ENCODE measurements at places on chromosomes 2 and 18.

GRCh38 chr2:134479696-134480330 lies 225.9 kb downstream of the MGAT5 start:
- no peak for DNase-seq

GRCh38 chr2:59277671-59278070 lies 1036.5 kb upstream of the FANCL start:
- no peak for DNase-seq

DNA sequence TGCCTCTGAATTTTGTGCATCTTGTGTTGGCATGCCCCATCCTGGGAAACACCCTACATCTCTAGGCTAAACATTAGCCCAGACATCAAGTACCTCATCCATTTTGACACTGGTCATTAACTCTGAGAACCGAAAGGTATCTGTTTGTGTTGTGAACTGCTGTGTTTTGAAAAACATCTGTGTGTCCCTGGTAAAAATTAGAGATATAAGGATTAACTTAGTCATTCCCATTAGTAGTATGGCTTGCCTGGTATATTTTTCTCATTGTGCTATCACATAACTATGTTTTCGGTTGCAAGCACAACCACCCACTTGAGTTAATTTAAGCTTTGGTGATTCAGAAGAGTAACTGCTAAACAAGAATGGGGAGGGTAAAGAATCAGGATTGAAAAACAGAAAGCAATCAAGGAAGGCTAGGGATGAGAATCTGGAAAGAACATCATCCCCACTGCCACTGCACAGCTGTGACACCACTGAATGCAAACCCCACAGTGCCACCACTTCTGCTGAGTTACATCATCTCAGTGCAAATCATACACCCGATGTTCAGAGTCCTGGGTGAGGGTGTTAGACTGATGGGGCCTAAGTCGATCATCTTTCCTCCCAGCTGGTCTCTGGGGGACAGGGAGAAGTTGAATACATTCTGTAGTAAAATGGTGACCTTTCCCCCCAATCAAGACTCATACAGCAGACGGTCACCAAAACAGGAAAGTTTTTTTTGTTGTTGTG lies 234.0 kb downstream of the EPHA4 start:
- no peak for DNase-seq

GRCh38 chr2:66867063-66867441 lies 432.1 kb downstream of the MEIS1 start:
- no peak for DNase-seq

DNA sequence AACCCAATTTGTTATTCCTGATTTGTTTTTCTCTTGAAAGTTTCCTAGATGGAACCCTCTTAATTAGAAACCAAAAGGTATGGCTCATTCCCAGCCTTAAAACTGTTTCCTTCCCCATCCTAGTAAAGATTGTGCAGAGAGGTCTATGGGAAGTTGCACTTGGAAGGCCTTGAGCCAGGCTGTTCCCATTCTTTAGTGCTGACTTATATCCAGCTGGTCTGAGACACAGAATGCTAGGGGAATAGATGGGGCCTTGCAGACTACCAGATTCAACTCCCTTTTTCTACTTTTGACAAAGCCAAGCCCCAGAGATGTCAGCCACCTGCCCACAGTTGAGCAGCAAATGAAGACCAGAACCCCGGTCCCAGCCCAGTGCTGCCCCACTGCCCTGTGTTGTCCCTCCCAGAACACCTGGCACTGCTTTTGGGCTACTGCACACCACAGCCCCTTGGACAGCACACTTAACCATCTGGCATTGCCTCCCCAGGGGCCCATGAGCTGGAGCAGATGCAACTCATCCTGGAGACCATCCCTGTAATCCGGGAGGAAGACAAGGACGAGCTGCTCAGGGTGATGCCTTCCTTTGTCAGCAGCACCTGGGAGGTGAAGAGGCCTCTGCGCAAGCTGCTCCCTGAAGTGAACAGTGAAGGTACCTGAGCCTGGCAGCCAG lies 98.2 kb downstream of the MRO start:
- DNase-seq, result no peak

DNA sequence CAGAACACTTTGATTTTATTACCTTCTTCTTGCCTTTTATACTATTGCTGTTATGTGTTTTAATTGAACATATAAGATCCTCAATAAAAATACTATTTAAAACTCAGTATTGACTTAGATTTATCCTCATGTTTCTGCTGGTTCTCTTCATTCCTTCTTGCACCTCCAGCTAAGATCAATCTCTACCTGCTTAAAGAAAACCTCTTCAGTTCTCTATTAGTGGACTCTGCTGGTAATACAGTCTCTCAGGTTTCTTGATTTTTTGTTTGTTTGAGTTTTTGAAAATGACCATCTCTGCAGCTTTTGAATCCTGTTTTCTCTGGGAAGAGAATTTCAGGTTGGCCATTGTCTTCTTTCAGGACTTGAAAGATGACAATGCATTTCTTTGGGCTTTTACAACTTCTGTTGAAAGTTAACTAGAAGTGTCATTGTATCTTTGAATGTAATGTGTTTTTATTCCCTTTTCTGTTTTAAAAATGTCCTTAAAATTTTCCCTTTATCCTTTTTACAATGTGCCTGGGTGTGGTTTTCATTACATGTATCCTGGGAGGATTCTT lies 29.8 kb upstream of the TMEM131 start:
- no peak for DNase-seq

DNA sequence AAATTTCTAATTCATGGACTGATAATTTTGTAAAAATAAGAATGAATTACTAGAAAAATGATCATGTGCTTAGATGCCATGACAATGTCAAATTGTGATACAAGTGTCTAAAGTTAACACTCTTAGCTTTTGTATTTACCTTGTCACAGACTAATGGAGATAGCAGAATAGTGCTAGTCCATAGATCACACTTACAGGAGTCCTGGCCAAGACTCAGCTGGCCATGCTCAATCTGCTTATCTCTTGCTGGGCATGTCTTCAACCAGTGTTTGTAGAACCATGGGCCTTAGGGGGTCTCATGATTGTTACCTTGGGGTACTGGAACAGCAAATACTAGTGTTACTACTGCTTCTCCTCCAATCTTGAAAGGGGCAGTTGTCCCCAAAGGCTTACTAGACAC lies 44.0 kb downstream of the TET3 start:
- no peak for DNase-seq

DNA sequence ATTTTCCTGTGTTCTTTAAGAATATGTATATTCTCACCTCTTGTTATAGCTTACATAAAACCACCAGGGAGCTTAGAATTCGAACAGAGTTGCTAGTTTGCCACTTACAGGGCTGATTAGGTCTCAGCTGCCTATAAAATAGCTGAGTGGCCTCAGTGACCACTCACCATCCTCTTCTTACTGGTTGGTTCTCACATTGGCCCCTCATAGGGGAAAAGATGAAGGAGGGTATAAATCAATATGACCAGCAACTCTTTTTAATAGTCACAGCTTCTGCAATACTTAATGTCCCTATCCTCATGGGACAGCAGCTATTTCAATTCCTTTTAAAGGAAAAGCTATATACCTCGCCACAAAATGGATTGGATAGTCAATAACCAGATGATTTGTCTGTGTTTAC lies 199.4 kb upstream of the CDH20 start:
- no peak for DNase-seq

DNA sequence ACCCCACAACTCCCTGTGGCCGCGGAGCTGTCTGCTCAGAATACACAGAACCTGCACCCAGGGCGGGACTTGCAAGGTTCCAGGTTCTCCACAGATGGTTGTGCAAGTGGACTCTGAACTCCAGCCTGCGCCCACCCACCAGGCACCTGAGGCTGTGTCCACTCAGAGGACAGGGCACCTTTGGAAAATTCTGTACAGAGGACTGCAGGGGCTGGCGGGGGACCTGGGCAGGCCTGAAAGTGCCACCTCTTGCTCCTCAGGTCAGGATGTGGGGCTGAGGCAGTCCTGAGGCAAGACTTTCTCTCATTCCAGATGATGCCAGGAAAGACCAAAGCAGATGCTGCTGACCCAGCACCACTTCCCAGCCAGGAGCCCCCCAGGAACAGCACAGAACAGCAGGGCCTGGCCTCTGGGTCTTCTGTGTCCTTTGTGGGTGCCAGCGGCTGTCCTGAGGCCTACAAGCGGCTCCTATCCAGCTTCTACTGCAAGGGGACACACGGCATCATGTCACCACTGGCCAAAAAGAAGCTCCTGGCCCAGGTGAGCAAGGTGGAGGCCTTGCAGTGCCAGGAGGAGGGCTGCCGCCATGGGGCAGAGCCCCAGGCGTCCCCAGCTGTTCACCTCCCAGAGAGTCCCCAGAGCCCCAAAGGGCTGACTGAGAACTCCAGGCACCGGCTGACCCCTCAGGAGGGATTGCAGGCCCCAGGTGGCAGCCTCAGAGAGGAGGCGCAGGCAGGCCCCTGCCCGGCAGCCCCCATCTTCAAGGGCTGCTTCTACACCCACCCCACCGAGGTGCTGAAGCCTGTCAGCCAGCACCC lies 14.4 kb downstream of the ARID5A start:
- DNase-seq, result no peak

GRCh38 chr2:20212459-20212870 lies 12.5 kb downstream of the SDC1 start:
- no peak for DNase-seq

- DNase-seq, result no peak
Observed at GRCh38 chr2:18251486-18251885, 309.0 kb downstream of the RDH14 start.

GRCh38 chr2:157246765-157247407 lies 10.6 kb upstream of the GALNT5 start:
- DNase-seq, result no peak

- DNase-seq, result no peak
Observed at GRCh38 chr18:32771169-32771751, 1.6 kb downstream of the KLHL14 start.

- no peak for DNase-seq
Observed at GRCh38 chr2:19850056-19851050, 51.4 kb downstream of the TTC32 start.

DNA sequence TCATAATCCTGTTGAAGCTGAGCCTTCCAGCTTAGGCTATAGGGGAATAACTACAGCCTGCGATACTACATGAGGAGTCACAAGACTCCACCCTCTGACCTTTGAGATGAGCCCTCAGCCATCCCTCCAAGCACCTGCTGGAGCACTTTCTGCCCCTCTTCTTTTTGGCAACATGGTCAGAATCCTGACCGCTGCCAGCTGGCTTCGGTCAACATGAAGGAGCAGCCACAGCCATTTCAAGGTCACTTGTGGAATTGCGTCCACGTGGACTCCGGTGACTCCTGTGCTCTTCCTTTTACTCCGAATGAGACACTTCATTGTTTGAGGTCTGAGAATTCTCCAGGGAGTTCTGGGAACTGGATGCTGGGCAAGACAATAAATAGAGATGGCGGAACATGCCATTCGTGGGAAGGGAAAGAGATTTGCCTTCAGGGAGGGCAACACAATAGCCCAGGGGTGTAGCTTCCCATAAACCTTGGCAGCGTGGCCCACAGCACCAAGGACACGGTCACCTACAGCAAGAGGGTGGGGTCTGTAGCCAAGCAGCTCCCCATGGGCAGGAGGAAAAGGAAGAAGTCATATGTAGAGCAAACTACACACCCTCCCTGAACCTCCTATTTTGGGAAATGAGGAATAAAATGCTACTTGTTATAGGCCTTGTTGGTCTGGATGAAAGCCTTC lies 73.3 kb upstream of the PPP1CB start:
- DNase-seq, result no peak

- DNase-seq, result no peak
Observed at GRCh38 chr18:23824240-23824639, 135.0 kb downstream of the LAMA3 start.

DNA sequence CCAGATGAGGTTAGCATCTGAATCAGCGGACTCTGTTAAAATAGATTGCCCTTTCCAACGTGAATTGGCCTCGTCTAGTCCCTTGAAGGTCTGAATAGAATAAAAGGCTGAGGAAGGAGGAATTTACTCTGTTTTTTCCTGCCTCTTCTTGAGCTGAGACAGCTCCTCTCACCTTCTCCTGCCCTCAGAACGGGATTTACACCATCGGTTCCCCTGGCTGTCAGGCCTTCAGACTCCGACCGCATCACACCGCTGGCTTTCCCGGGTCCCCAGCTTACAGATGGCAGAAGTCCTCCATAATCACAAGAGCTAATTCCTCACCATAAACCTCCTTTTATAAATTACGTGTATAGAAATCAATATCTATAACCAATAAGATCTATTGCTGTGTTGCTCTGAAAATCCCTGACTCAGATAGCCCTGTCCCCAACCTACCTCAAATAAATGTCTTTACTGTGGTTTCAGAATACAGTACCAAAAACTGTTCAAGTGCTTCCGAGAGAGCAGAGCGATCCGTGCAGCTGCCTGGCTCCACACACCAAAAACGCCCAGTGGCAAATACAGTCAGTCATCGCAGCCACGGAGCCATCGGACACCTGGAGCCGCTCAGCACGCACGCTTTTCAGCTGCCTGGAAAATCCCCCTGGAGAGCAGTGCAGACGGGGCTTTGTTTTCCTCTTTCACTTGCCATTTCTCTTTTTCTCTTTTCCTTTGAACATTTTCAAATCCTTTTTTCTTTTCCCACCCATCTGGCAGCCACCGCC lies 196.9 kb downstream of the NRP2 start:
- DNase-seq, result no peak

DNA sequence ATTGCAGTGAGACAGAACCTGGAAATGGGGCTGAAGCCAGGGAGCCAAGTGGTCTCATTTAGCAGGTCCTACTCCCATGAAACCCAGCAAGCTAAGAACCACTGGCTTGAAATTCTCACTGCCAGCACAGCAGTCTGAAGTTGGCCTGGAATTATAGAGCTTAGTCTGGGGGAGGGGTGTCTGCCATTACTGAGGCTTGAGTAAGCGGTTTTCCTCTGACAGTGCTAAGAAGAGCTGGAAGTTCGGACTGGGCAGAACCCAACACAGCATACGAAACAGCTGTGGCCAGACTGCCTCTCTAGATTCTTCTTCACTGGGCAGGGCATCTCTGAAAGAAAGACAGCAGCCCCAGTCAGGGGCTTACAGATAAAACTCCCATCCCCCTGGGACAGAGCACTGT lies 305.7 kb upstream of the SETBP1 start:
- DNase-seq, result no peak

DNA sequence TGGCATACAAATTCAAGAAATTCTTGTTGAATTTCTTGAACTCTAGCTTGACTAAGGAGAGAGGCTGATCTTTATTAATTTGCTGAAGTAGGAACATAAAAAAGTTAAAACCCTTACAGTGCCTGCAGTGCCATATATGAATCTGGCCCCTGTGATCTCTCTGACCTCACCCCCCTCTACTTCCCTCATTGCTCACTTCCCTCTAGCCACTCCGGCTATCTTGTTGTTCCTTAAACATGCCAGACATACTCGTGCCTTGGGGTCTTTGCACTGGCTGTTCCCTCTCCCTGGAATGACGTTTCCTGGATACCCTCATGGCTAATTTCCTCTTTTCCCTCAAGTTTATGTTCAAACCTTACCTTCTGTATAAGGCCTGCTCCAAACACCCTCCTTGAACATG lies 246.3 kb upstream of the SIX2 start:
- no peak for DNase-seq

DNA sequence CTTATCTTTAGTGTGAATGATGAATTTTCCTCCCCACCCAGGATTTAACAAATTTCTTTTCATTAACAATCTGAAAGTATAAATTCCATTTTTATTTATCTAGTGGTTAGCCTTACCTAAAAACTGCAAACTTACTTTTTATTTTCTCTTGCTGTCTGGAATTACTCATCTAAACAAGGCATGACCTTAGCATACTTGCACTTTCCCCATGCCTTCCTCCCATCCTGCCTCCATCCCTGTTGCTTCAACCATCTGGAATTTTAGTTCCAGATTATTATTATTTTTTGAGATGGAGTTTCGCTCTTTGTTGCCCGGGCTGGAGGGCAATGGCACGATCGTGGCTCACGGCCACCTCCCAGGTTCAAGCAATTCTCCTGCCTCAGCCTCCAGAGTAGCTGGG lies 35.6 kb downstream of the GDF7 start:
- DNase-seq, result no peak
